SK-MEL-5 (cell line): ENCODE measurements at places on chromosomes 3 and 15.

DNA sequence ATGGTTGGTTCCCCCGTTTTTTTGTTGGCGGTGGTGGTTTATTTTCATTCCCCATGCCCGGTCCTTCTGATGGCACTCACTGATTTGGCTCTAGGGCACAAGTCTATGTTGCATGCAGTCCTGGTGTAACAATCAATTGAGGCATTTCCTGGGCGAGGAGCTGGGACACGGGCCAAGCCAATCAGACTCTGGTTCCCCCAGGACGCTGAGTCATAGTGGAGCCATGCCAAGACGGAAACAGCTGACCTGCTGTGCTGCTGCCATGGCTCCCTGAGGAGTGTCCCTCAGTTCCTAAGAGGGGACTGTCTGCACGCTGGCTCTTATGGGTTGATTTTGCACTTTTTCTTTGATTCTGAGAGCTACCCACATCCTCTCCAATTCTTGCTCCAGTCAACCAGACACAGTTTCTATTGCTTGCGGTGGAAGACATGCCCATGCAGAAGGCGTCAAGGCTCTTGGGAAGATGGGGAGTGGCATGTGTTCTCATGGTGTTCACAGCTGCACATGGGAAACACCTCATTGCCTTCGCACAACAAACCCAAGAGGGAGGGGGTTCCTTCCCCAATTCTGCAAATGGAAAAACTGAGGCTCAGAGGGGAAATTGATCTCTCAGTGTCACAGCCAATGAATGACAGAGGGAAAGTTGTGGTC lies 28.3 kb upstream of the ALDH1L1 start:
- peak; percentile 84 for DNase-seq

DNA sequence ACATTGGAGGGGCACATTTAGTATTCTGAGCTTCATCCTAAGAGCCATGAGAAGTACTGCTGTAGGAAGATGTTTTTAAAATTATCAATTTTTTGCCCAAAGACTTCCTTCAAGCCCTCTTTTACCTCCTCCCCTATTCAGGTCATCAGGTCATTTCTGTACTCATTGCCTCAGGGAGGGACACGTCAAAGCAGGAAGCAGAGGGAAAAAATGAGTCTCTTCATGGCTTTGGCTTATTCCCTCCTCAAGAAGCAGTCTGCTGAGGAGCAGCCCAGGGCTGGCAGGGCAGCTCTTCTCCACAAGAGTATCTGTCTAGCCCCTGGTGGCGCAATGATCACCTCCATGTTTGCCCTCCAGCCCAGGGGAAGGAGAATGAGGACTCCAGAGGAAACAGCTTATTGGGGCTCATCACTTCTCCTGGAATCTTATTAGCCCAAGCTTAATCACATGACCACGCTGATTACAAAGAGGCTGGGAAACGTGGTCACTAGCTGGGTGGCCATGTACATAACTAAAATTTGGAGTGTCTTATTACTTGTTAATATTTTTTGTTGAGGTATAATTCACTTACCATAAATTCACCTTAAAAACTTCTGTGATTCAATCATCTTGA lies 44.2 kb upstream of the GATA2 start:
- peak; percentile 19 for DNase-seq

- peak; percentile 43 for DNase-seq
These were observed 13.6 kb upstream of the SMCO1 start for GRCh38 chr3:196528639-196529233.

DNA sequence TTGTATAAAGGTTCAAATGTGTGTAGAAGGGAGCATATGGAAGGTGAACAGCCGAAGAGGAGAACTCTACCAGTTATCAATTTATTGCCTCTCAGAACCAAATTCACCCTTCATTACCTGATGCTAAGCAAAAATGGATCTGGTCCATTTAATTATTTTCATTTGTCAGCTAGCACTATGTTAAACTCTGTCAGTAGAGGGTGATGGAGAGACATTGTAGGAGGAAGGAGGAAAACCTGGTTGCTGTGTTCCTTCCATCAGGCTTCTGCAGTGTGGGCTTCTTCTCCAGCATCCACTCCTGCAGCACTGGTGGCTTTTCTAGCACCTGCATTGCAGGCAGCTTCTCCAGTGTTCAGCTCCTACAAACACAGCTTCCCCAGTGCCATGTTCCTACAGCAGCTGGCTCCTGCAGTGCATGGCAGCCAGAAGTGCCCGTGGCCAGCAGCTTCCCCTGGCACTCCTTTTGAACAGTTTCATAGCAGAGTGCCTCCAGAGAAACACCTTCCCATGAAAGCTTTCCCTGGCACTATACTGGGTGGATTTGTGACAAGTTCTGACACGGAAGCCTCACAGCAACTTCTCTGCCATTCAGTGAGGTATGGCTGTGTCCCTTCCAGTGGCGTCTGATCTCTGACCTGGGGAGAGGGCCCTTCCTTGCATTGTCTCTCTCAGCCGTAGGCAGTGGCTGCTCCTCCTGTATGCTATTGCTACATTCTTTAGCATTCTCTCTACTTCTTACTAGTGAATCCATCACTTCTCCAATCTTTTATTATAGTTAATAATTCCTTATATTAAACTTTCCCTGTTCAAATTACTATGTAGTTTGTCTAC lies 14.6 kb upstream of the IL17RD start:
- DNase-seq: peak; percentile 59

GRCh38 chr3:195224156-195224979 lies 46.6 kb downstream of the XXYLT1 start:
- DNase-seq: no peak

DNA sequence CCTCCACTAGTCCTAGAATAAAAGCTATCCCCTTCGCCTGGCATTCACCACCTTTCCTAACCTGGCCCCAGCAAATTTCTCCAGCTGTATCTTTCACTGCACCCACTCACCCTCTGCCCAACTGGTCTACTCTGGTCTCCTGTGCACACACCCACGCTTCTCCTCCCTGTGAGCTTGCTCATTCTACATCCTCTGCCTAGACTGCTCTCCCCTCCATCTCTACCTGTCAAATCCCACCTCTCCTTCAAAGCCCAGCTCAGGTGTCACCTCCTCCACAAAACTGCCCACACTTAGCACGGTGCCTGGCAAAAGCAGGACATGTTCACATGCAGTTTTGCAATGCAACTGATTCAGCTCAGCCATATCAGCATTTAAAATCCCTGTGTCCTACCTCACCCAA lies 45.8 kb upstream of the NTRK3 start:
- DNase-seq: no peak

DNA sequence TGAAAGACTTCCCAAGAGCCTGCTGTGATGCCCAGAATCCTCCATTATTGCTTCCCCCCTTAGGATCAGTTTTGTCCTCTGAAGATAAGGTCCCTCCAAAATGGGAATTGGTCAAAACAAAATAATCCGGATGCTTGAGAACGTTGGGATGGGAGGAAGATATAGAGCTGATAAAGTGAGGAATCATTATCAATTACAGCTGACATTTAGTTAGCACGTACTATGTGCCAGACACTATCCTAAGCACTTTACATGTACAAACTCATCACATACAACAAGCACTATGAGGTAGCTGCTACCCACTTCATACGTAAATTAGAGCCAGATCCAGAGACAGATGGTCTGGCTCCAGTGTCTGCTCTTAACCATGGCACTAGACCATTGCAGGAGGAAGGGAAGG lies 6.6 kb upstream of the RPP25 start:
- no peak for DNase-seq

DNA sequence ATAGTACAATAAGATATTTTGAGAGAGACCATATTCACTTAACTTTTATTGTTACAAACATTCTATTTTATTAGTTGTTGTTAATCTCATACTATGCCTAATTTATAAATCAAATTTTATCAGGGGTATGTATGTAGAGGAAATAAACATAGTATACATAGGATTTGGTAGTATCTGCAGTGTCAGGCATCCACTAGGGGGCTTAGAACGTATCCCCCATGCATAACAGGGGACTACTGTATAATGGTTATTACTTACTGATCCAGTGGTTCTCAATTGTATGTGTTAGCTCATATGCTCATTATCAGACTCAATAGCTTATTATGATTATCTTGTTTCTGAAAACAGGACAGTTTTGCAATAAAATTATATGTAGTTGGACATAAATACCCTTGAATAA lies 27.6 kb downstream of the CMC1 start:
- DNase-seq: peak; percentile 39

- no peak for DNase-seq
These were observed 41.9 kb downstream of the SCAP start for GRCh38 chr3:47433796-47434195.

DNA sequence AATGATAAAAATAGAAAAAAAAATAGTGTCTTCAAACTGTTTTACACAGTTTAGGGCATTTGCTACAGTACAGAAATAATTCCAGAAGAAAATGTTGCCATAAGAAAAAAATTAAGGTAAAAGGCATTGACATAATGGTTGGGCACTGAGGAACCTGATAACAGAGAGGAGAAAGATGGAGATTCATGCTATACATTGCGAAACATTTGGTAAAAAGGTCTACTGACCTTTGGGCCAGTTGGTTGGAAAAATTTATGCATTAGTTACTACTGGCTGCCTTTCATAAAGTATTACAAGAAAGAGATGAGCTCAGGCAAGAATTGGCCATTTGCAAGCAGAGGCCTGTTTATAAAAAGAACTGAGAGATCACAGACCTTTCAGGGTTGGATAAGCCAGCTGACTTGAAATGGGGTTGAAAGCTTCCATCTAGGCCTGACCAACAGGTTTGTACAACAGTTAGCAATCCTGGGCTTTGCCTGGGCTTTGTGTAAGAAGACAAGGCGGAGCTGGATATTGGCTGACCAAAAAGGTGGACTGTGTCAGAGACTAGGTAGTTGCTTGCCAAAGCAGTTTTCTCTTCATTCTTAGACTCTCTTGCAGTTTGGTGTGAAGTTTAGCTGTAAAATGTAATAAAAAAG lies 166.6 kb upstream of the MCTP2 start:
- no peak for DNase-seq

DNA sequence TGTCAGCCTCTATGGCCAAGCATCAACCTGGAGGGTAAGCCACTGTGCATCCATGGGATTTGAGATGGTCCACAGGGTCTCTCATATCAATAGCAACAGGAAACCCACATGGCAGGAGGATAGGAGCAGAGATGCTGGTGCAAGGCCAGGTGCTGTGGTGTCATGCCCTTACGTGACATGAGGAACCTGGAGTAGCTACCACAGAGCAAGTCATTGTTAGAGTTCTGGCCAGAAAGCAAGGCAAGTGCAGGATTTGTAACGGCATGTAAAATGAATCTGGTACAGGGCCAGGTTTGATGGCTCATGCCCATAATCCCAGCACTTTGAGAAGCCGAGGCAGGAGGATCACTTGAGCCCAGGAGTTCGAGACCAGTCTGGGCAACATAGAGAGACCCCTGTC lies 14.8 kb upstream of the ZNF774 start:
- no peak for DNase-seq

- DNase-seq: no peak
These were observed 54.3 kb downstream of the HMG20A start for GRCh38 chr15:77475001-77475400.
